ENCODE measurements at places on chromosomes 7 and 10.

- DNase-seq, result no peak
Measured at GRCh38 chr7:69515495-69516212, 82.6 kb upstream of the AUTS2 start.

GRCh38 chr7:33849971-33850559 lies 55.3 kb upstream of the BMPER start:
- no peak for DNase-seq

DNA sequence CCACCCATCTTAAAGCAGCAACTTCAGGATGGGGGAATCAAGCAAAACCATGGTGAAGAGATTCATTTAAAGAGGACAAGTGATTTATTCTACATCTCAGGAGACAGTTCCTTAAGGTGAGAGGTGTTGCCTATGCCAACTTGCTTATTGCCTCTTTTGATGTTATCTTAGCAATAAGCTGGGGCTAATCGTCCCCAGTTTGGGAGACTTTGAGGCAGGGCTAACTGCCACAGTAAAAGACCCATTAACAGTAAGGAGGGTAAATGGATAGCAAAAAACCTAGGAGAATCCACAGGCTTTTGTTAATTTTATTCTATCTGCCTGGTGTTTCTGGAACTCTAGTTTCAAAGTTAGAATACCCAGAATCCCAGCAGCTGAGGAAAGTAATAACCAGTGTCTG lies 22.1 kb upstream of the HERPUD2 start:
- DNase-seq, result no peak

DNA sequence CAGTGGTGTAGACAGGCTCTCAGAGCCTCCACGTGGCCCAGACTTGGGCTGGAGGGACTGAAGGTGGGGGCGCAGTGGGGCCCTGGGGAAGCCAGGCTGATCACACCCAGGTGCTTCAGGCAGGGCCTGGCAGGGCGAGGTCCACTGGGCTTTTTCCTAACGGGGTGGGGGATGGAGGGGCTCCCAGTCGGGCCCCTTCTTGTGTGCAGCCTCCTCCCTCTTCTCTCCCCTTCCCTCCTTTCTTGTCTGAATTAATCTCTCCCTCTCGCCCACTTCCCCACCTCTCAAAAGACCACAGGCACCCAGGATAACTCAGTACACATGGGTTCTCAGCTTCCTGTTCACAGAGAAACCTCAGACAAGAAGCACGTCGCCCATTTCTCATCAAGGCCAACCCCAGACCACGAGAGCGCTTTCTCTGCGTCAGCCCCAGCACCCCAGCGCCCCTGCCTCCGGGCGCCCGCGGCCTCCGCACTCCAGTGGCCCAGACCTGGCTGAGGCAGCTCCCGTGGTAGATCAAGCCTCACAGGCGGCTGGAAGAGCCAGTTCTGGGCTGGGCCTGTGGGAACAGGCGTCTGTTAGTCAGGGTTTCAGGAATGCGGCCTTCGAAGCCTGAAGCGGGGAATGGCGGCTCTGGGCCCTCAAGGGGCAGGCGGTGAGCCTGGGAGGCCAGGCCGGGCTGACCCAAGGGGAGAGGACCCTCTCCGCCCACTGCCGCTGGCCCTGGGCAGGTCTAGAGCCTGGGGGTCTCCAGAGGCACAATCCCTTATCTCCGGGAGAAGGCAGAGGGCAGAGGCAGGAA lies 50.6 kb downstream of the PWWP2B start:
- no peak for DNase-seq

- no peak for DNase-seq
Measured at GRCh38 chr7:273327-273726, 16.6 kb upstream of the FOXL3 start.

DNA sequence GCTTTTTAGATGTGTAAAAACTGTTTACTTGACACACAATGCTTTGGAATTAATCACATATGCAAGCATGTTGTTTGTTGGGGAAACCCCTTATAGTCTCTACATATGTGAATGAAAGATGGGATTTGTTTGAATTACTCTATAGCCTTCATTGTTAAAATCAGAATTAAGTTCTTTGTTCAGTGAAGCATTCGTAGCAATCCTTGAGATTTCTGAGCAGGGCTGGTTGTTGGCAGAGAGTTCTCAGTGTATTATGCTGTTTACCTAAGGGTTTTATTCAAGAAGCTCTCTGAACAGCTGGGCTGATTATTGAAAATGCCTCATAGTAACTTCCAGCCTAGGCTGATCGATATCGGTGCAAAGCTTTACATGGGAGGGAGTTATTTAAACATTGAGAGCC lies 190.9 kb downstream of the VTI1A start:
- no peak for DNase-seq

DNA sequence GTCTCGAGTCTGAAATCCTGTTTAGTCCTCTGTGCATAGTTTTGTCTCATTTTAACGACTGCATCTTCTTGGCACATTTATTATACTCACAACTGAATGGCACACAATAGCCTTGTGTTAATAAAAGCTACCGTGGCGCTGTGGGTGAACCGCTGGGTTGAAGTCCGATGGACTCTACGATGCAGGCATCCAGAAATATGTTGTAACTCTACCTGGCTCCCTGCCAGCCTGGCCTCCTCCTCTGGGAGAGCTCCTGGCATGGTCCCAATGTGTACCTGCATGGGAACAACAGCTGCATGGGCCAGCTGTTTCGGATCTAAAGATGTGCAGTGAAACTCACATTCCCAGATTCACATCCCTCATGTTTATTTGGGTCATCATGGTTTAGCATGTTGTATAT lies 3.7 kb upstream of the DPYSL4 start:
- DNase-seq, result no peak

GRCh38 chr10:78540355-78541076 lies 506.9 kb downstream of the RPS24 start:
- DNase-seq, result no peak

DNA sequence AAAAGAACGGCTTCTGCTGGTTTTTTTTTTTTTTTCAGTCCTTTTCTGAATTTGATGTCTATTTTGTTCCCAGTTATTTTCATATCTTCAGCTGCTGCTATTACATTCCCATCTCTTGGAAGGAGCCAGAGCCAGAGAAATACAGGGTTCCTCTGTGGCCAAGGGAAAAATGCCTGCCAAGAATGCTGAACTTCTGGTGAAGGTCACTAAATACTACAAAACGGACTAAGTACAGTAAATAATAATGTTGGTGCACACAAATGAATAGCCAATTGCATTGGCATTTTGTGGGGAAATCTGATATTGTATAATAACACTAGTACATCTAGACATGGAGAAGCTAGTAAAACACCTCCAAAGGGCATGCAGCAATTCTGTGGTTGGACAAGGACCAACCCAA lies 56.3 kb upstream of the ZEB1 start:
- no peak for DNase-seq

DNA sequence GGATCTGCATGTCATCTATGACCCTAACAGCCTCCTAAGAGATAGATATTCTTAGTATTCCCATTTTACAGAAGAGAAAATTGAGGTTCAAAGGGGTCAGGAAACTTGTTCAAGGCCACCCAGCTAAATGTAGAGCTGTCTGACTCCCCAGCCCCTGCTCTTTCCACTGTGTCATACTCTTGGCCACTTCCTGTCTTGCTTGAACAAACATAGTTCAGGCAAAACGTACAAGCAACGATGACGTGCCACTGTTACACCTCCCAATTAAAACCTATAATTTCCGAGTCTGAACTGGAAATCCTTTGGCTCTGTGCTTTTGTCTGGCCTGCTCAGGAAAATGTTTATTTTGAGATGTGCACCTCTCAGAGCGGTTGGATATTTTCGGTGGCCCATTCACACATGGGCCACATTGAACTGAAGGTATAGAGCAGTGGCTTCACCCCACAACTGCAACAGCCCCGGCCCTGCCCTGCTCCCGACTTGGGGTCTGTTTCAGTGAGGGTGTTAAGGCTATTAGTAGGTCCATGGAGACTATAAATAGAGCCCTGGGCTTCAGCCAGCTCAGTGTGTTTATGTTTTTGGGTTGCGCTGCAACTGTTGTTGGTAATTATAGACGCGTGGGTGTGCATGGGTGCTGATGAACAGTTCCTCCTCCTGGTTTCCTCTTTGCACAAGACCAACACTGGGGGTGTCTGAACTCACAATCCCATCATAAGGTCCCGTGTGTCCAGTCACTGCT lies 172.3 kb upstream of the ADO start:
- DNase-seq, result no peak

DNA sequence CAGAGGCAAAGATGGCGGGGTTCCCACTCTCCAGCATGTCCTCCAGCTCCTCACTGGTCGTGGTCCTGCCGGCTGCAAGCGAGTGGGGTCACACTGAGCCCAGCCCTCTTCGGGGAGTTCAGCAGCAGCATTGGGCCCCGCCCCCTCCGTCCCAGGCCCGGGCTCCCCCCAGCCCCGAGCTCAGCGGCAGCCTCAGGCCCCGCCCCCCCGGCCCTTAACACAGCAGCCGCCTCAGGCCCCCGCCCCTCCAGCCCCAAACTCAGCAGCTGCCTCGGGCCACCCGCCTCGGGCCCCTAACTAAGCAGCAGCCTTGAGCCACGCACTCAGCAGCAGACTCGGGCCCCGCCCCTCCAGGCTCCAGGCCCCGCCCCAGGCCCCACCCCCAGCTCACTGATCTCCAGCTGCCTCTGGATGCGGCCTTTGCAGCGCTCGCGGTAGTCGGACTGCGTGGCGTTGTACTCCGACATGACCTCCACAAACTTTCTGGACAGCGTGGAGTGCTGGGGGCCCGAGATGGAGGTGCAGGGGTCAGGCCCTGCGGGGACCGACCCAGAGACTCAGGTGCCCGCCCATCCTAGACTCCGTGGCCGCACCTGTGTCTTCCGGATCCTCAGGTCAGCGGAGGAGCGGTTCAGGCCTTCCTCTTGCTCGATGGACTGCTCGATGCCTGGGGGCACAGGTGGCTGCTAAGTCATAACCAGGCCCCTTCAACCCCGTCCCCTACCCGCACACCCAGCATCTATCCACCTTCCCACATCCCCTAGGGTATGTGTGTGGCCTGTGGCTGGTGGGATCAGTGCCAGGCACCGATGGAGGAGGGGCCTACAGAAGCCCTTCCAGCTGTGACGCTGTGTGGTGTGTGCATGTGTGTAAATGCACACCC lies 15.5 kb downstream of the STX1A start:
- DNase-seq, result peak; percentile 10

- no peak for DNase-seq
Measured at GRCh38 chr10:32265756-32266155, 81.2 kb downstream of the EPC1 start.

DNA sequence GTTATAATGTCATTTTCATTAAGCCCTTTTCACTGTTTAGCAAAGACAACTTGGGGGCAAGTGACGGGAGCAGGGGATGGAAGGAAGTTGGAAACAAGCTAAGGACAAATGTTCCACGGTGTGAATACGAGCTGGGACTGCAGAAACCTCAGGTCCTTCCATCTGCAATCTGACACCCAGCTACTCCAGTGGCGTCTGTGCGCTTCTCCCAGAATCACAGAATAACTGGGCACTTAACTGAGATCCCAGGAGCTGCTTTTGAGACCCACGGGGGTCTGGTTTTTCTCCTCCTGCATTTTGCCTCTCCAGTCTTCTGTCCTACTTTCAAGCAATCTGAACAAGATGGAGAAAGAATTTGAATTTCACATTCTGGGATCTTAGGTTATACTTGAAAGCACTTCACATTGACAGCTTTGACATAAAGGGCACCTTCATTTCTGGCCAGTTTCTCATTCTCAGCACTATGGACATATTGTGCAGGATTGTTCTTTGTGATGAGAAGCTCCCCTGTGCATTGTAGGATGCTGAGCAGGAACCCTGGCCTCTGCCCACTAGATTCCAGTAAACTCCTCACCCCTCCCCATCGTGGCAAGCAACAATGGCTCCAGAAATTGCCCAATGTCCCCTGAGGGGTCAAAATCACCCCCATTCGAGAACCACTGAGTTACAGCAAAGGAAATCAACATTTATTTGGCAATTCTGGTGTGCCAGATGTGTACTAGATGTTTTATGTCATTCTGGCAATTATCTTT lies 194.1 kb downstream of the CACNB2 start:
- no peak for DNase-seq

DNA sequence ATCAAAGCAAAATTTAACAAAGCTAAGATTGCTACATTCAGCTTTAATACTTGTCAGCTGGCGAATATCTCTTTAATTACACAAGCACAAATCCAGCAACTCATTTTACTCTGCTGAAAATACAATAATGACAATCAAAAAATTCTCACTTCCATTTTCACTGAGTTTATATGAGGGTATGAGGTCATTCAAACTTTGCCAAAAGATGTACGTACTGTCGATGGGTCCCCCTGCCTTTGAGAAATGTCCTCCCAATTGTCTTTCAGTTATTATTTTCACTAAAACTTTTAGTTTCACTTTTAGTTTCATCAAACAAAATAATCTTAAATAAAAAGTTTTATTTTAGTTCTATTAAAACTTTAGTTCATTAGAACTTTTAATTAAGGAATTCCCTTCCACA lies 159.5 kb upstream of the WDR11 start:
- DNase-seq, result no peak

DNA sequence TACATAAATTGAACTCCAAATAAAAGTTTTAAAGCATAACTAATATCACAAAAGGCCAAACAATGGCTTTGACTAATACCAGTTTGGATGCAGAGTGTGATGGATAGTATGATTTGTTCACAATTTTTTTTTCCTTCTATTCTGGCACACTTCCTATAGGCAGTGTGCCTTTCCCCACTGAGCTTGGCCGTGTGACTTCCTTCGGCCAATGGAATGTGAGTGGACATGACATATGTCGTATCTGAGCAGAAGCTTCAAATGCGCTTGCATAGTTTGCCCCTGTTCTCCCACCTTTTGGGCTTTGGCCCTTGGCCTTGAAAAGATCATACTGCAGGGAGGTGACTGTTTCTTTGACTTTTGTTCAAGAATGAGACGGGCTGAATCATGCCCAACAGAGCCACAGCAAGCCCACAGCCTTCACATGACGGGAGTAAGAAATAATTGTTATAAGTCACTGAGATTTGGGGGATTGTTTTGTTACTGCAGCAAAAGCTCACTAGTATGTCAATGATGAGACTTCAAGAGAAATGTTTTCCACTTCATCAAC lies 279.9 kb upstream of the NEBL start:
- DNase-seq, result no peak

GRCh38 chr10:72303424-72304128 lies 29.9 kb downstream of the DDIT4 start:
- no peak for DNase-seq

DNA sequence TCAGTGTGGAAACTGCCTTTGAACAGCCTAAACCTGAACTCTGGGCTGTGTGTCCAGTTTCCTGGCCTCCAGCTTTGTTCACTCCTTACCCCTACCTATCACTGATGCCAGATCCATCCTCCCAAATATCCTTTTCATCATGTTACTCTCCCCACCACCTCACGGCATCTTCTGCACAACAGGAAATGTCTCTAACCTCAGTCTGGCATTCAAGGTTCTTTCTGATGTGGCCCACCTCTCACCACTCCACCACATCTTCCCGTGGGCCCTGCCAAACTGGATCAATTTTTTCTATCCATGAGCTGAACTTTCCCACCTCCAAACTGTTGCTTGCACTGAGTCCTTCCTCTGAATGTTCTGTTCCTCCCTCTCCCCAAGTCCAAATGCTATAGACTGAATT lies 35.8 kb upstream of the MAP3K8 start:
- DNase-seq, result no peak

- no peak for DNase-seq
Measured at GRCh38 chr7:49822856-49823255, 49.4 kb downstream of the VWC2 start.

All from activated CD4-positive, CD25-positive, alpha-beta regulatory T cell (primary cell).